ENCODE measurements at places on chromosomes 7 and 10.

DNA sequence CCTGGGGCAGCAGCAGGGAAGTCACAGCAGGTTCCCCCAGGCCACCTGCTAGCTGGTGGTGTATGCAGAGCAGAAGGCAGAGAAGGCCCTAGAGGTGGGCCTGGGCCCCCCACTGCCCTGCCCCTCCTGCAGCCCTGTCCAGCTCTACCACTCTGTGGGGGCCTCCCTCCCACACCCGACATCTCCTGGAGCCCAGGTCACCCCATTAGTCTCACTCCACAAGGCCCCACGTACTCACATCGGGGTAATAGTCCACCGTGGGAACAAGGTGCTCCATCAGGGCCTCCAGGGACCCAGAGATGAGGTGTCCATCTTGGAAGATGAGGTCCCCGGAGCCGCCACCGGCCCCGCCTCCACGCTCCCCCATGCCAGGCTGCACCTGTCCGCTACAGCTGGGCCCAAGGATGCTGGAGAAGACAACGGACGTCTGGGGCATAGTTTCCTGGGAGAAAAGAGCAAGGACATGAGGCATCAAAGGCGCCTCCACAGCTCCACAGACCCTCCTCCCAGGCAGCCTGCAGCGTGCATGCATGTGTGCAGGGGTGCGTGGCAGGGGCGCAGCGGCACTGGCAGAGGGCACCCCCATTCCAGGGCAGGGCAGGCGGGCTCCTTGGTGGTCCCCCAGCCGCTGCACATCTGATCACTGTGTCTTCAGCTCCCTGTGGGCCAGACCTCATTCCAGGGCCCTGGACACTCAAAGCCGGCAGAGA lies 61.0 kb downstream of the RASGEF1A start:
- DNase-seq: no peak

DNA sequence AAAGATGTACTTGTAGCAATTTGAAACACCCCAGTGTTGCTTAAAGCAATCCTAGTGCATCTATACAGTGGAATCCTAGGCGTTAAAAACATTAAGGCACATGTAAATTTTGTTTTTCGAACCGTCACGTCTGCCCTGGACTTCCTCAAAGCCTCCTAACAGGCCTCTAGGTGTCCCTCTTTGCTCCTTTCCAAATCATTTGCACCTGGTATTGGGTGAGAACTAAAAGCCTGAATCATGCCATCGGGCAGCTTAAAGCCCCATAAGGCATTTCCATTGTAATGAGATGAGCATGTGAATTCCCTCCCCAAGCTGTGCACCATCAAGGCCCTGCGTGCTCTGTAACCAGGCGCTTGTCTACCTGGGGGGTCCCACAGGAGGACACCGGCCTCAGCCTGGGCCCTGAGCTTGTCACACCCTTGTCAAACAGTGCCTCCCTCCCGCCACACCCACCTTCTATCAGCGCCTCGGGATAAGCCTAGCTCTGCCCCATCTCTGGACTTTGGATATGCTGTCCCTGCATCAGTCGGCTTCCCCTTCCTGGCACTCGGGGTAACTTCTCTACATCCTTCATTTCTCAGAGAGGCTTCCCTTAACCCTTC lies 89.2 kb downstream of the WDR11 start:
- no peak for DNase-seq

DNA sequence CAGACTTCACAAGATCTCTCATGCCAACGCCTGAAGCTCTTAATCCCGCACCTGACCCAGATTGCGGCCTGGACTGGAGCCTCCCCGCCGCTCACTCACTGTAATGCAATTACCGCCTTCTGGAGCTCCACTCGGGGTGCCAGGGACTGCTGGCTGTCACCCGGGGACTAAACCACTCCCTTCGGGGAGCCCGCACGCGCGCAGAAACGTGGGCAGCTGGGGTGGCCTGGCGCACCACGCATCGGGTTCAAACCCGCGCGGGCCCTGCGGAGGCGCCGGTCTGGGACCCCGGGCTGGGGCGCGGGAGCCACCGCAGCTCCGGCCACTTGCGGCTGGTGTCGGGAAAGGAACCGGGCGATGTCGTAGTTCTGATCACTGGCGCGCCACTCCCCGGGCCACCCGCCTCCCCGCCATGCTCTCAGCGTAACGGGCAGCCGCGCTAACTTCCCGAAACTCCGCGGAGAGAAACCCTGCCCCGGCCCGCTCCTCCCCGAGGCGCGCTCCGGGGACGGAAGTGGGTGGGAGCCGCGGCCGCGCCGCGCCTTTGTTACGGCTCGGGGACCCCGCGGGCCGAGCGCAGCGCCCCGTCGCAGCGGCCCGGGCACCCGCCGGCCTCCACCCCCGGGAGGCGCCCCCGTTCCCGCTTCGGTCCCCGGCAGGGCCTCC lies 100.3 kb upstream of the SVIL start:
- no peak for DNase-seq

GRCh38 chr7:139772115-139772514 lies 5.7 kb downstream of the HIPK2 start:
- DNase-seq: peak; percentile 53

DNA sequence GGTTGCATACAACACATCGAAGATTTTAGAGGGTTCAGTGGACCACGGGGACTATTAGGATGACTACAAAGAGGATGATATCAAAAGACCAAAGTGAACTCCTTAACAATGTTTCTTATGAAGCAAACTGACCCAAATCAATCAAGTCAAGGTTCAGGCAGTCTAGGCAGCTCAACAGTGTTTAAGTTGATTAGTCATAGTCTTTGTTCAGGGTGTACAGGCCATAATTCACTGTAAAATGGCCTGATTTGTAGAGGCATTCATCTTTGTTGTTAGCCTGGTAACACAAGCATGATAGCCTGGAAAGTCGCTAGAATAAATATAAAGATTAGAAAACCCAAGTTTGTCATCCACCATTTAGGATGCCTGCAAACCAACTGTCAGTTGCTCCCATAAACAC lies 32.6 kb downstream of the ANTXRL start:
- DNase-seq: no peak

DNA sequence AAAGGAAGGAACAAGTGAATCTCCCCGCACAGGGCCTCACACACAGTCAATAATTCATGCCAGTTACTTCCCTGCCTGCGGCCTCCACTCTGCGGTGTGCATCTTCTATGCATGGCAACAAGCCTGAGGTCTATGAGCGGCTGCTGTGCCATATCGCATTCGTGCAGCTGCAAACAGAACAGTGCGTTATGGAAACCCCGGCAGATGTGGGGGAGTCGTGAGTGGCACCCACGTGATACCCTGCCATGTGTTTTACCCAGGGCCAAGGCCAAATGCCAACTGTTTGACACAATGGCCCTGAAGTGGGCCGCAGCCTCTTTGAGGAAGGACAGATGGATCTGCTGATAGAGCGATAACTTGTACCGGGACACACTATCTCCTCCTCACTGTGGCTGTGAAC lies 13.4 kb downstream of the TNS3 start:
- DNase-seq: no peak

DNA sequence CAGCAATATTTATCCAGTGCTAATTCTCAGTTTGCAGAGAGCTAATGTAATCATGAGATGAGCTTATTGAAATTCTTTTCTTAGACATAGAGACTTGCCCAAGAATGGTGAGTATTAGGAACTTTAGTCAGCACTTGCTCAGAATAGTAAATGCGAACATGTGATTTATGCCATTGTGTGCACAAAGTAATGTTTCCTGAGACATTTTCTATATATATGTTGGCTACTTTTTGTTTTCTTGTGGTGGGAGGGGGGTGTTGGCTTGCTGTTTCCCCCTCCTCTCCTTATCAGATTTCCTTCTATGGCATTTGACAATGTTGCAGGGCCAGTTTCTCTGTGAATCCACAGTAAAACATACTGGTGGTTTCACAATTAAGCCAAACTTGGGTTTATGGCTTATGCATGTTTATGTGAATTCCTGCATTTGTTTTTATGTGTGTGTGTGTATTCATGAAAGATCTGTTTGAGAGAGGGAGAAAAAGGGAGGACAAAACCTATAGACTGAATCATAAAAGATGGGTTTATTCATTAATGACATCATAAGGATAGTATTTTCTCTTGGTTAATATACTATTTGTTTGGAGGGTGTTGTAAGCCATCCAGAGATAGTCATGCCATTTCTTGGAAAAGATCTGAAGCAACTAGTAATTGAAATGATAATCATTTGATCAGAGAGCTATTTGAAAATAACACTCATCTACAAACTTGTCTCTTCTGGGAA lies 36.3 kb downstream of the ARID5B start:
- peak; percentile 72 for DNase-seq

- no peak for DNase-seq
Measured at GRCh38 chr7:115085421-115085820, 163.5 kb downstream of the MDFIC start.

DNA sequence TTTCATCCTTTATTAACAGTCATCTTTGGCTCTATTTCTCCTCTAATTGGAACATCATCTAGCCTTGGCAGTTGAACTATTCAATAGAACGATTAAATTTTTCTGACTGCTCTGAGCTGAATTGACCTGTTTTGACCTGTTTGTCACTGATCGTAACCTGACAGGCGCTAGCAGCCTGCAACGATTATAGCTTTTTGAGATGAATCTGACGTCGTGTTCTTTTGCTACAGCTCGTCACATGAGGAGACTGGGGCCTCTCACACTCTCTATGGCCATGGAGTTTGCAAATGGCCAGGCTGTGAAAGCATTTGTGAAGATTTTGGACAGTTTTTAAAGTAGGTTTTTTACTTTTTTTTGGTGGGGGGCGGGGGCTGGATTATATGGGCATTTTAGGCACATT lies 229.8 kb downstream of the FOXP2 start:
- DNase-seq: no peak

- DNase-seq: peak; percentile 74
Measured at GRCh38 chr10:101052285-101052684, 9.5 kb upstream of the KAZALD1 start.

DNA sequence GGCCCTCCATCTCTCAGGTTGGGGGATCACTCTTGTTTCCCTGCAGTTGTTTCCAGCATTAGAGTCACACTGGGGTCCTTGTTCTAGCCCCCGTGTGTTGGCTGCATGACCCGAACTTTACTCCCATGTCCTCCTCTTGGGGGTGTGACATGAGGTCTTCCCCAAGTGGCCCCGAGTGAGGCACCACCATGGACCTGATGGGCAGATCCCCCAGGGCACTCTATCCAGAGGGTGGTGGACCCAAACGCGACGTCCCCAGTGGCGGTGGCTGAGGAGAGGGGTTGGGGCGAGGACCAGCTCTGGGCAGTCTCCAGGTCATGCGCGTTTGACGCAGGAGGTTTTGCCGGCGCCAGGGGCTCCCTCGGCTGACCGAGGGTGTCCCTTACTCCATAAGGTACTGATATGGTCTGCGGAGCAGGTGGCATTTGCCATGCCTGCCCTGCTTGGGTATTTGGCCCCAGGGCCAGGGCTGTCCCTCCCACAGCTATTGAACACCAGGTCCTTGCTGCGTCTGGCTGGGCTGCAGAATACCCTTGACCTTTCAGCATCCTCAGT lies 131.9 kb downstream of the LHPP start:
- DNase-seq: no peak

GRCh38 chr7:67564959-67565358 lies 568.3 kb downstream of the TYW1 start:
- DNase-seq: no peak

DNA sequence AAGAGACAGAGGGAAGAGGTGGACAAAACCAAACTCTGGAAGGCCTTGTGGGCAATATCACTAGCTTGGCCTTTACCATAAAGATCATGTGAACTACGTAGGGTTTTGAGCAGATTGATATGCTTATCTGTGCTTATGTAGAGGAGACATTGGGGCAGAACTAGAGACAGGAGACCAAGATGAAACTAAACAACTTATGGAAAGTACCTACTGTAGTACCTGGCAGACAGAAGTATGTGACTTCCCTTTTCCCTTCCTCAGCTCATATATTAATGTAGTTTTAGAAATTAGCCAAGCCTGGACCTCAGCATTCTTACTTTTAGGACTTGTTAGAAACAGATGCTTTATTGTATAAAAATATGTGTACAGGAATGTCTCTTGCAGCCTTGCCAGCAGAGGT lies 14.0 kb upstream of the IL6 start:
- DNase-seq: no peak

GRCh38 chr7:134941952-134942351 lies 44.4 kb upstream of the AGBL3 start:
- DNase-seq: no peak

DNA sequence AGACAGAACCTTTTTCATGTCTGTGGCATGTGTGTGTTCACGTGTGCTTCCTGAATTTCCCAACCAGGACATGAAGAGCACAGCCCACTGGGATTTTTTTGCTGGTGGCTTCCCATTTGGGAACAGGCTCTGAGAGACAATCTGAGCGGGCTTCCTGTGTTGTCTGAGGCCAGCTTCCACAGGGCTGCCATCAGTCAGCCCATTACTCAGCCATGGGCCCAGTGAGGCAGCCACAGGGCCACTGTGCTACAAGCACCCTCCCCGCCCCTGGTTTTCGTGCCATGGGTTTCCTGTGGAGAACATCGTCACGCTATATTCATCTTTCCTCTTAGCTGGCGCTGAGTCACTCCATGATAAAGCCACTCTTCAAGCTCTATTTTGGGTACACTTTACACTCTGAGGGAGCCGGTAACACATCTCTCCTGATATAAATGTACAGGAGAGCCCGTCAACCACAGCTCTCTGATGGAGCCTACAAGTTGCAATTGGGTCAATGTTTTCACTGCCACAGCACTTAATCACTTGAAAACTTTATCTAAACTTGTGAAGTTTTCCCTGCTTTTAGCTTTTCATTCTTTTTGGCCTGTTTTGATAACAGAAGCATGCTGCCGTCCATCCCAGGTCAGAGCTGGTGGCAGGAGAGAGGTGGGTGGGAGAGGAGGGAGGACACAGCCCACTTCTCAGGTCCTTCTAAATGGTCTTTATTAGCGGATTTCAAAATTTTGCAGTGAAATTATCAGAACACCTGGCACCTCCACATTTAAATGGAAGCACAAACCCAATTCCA lies 96.9 kb downstream of the HIPK2 start:
- DNase-seq: peak; percentile 94

GRCh38 chr7:136942401-136942800 lies 73.9 kb downstream of the CHRM2 start:
- no peak for DNase-seq

GRCh38 chr7:105751054-105751453 lies 125.3 kb downstream of the ATXN7L1 start:
- DNase-seq: no peak

GRCh38 chr10:92850185-92850584 lies 1.9 kb downstream of the EXOC6 start:
- DNase-seq: peak; percentile 46

DNA sequence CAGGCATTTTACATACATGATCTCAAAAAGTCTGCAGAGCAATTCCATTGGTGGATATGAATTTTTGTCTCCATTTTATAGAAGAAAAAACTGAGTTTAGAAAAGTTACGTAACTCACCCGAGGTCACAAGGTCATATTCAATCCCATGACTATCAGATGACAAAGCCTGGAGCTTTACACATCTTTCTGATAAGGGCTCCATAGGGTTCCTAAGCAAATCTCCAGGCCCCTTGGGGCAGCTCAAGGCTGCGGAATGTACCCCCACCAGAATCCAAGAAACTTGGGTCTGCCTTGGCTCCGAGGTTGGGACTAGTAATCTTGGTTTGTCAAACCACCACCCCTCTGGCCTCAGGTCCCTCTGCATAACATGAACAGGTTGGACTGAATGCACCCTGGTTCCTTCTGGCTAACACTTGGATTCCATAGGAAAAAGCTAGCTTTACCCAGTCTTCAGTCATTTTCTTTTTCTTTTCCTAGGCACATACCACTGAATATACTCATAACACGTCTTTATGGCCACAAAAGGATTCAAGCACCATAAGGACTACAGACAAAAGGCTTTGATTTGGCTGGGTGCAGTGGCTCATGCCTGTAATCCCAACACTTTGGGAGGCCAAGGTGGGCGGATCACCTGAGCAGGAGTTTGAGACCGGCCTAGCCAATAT lies 55.5 kb downstream of the PIP4K2A start:
- DNase-seq: peak; percentile 60
